GM12864 (cell line): ENCODE measurements at places on chromosomes 5 and 9.
A peak's percentile ranks its signal among the peaks of the same experiment; 100 is the strongest.

DNA sequence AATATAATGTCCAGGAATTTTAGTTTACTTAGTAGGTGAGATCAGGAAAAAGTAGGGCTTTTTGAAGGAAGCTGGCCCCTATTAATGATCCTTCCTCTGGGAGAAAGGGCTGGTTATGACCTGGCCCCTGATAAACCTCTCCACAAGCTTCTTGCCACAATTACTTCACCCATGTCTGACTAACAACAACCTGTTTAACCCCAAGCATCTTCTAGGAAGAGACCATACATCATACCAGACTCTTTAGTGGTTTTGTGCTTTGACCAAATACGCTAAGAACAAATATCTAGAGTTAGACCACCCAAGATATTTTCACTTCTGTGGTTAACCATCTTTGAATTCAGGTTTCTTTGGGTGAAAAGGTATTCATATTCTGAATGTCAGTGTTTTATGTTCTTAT, 174.0 kb upstream of the SLC27A6 start:
- DNase-seq = no peak

GRCh38 chr9:93447655-93448054, 3.8 kb upstream of the FAM120A start:
- no peak for DNase-seq

DNA sequence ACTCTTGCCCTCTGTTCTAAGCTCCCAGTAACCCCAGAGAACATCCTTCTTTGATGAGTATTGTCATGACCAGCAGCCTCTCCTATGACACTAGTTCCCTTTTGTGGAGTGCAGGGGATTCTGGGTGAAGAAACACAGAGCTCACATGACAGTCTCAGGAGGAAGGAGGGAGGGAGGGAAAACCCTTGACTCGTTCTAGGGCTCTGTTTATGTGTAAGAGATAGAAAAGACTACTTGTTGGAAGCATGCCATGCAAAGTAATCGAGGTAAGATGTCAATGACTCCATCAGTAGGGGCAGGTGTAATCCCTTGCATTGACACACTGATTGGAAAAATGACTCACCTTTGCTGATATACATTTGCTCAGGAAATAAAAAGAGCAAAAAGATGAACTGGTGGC, 190.2 kb upstream of the ELL2 start:
- DNase-seq = no peak

DNA sequence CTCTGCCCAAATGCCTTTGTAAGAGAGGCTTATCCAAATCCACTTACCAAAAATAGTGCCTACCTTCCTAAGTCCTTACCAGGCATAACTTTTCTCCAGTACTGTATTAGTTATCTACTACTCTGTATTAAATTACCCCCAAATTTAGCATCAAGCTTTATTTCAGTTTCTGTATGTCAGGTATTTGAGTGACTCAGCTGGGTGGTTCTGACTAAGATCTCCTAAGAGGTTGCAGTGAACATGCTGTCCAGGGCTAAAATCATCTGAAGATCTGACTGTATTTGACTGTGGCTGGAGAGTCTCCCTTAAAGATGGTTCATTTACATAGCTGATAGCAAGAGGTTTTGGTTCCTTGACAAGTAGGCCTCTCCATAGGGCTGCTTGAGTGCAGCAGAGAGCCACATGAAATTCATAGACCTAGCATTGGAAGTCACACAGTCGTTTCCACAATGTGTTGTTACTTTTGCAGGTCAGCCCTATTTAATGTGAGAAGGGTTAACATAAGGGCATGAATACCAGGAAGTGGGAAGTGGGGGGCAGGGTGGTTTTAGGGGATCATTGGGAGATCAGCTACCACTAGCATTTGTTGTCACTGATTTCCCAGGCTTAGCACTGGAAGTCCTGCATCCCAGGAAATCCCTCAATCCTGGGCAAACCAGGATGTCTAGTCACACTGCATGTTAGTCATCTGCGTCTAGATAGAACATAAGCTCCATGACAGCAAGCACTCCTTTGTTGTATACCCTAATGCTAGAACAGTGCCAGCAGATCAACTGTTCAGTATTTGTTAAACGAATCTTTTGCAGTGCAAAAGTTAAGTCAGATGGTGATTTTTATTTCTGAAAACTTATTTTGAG, 2.0 kb upstream of the ZNF622 start:
- peak; percentile 72 for DNase-seq

- DNase-seq = no peak
Observed at GRCh38 chr5:98535901-98536300, 237.6 kb upstream of the RGMB start.
